SHP77 treated with DMSO at 0.1 percent for 48 hours (cell line): ENCODE measurements at places on chromosomes 7 and 10.

DNA sequence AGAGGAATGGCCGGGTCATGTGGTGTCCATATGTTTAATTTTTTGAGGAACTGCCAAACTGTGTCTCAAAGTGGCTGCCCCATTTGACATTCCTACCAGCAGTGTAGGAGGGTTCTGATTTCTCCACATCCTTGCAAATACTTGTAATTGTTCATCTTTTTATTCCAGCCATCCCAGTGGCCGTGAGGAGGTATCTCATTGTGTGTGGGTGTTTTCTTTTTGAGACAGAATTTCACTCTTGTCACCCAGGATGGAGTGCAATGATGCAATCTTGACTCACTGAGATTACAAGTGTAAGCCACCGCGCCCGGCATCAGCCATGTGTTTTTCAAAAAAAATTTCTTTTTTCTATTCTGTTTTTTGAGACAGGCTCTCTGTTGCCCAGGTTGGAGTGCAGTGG lies 38.7 kb upstream of the DLG5 start:
- DNase-seq, result no peak

DNA sequence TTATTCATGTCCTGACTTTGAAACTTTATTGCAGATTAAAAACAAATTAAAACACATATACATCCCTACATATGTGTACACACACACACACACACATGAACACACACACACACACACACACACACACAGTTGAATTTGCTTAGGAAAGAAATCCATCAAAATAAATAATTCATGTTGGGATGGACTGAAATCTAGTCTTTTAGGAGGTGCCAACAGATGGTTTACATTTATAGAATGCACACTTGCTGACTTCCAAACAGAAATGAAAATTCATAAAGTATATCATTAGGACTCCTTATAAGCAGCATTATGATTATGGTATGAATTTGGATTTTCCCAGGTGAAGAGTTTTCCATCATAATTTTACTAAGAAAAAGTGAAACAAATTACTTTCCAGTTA lies 270.5 kb upstream of the ETV1 start:
- no peak for DNase-seq

DNA sequence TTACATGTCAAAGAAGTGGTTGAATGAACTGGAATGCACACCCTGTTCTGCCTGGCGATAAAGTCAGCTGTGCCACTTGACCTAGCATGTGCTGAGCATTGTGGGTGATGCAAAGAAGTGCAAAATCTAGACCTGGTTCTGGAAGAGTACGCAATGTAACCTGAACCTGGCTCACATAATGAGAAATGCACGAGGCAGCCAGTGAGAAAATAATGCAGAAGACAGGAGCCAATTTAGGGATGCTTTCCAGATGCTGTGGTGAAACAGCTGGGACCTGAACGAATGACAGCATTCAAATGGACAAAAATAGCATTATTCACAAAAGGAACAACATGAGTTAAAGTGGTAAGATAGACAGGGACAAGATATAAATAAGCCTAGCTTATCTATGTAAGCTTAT lies 402.6 kb downstream of the SORCS1 start:
- no peak for DNase-seq

DNA sequence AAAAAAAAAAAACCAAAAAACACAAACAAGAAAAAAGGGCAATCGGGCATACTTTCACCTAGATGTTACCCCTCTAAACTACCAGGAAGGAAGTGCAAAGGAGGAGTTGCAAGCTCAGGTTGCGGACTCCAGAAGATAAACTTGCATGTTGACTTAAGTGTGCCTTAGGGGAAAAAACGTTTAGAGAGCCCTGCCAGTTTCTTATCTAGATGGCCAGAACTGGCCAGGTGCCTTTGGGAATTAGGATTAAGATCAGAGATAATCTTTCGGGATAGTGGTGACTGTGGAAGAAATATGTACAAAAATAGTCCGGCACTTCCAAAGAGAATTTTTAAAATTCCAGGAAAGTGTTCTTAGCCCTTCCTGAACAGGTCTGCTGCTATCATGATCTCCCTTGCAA lies 17.6 kb downstream of the EVX1 start:
- DNase-seq, result no peak

DNA sequence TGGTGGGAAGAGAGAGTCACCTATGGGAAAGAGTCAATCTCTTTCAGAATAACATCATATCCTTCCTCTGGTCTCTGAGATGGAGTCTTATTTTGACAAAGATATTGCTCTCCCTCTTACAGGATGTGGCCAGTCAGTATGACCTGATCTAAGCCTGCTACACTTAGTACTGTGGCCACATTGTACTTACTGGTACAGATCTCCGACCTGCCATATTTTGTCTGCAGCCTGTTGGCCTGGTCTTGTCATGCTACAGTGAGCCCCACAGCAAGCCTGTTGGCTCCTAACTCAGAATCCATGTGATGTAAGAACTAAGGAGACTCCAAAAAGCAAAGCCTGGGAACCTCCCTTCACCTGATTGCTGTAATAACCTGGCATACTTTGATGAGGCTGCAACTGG lies 377.8 kb downstream of the SFMBT2 start:
- no peak for DNase-seq

DNA sequence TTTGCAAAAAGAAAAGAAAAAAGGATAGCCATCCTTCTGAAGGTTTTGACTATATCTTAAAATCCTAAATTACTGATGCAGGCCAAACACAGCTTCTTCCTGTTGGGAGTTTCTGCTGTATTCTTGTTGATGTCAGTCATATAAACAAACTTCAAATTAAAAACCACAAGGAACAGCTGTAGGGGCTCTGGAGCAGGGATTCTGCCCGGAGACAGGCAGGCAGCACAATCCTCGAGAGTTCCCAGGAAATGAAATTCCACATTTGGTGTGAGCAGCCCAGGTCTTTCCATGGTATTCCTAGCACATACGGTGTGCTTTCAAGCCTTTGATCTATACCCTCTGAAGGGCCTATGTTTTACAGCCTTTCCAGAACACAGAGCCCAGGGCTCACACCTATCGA lies 43.2 kb downstream of the INSYN2A start:
- DNase-seq, result no peak

DNA sequence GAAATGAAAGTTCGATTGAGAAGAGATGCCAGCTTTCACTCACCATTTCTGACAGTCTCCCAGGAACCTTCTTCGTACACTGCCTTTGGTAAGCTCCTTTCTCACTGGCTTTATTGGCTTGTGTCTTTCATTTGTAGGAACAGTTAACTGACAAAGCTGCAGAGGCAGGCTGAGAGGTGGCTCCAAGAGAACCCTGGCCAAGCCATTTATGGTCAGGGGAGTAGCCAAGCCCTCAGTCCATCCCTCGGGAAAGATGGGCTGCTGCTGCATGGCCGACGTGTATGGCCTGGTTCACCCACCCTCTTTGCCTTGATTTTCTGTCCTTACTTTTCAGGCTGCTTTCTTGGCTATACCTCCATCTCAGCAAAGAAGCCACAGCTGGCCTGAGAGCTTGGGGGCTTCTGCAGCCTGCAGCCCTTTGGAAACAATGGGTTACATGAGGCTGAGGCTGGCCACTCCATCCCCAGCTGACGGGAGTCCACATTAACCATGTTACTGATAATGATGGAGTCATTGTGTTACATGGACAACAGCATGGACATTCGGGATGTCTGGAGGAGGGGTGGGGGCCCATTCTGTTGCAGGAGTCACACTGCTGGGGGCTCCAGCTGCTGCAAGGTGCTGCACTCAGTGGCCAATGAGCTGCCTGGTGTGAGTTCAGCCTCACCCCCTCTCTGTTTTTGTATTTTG lies at the start of gene OPALIN:
TSS of gene OPALIN (minus strand) at position 152 of the 690 bp plus-strand sequence. CDS start at position 46, 106 bp downstream.
- no peak for DNase-seq

DNA sequence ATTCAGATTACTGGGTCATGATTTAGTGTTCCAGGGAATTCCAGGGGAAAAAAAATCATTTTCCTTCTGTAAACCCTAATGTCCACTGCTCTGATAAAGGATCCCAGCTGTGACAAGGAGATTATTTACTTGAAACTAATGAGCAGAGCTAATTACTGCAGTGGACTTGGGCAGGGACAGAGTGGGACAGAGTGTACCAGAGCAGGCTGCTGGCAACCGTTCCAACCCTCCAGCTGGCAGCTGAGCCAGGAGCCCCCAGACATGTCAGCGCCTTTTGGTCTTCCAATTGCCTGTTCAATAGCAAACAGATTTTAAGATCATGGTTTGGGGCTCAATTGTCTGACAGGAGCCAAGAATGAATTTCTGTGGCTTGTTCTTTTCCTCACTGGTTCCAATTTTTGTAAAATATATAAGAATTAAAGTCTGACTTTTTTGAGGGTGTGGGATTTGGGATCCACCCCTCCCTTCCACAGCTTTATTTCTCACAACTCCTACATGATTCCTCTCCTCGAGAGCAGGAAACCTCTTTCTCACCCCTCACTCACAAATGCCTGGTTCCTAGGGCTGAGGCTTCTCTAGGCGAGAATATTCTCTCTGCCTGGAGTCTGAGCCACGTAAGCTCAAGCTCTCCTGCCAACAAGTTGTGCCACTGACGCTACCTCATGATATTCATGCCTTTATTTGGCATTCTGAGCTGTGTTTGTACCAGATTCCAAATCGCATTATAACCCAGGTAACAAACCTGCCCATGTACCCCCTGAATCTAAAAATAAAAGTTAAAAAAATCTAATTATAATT lies 20.6 kb upstream of the FAM180A start:
- DNase-seq, result no peak

GRCh38 chr7:69751026-69751425 lies 152.8 kb downstream of the AUTS2 start:
- no peak for DNase-seq

DNA sequence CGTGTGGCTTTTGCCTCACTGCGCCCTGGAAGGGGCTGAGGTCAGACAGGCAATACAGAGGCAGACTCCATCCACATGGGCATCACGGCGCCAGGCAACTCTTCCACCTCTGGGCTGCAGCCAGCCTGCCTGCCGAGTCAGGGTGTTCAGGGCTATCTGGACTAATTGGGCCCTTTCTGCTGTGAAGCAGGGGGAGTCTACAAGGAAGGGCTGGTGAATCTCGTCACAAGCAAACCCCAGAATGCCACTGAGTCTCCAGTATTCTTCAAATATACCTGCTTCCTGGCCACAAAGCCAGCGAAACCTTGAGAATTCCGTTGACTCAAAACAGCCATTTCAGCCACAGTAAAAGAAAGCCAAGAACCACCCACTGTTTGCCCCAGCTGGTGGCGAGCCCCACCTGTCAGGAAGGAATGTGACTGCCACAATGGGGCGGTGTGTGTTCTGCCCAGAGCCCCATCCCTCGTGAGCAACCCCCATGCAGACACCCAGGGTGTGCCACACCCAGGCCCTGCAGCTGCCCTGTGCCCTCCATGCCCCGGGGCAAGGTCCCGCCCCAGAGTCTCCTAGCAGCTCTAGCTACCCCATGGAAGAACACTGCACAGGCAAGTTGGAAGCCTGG lies 117.3 kb downstream of the FAM53B start:
- DNase-seq, result no peak

- no peak for DNase-seq
Observed at GRCh38 chr7:30206942-30207341, 72.2 kb downstream of the MTURN start.

- DNase-seq, result no peak
Observed at GRCh38 chr7:123275036-123275753, 75.4 kb upstream of the SLC13A1 start.

- DNase-seq, result no peak
Observed at GRCh38 chr10:86400705-86401587, 34.4 kb upstream of the GRID1 start.

DNA sequence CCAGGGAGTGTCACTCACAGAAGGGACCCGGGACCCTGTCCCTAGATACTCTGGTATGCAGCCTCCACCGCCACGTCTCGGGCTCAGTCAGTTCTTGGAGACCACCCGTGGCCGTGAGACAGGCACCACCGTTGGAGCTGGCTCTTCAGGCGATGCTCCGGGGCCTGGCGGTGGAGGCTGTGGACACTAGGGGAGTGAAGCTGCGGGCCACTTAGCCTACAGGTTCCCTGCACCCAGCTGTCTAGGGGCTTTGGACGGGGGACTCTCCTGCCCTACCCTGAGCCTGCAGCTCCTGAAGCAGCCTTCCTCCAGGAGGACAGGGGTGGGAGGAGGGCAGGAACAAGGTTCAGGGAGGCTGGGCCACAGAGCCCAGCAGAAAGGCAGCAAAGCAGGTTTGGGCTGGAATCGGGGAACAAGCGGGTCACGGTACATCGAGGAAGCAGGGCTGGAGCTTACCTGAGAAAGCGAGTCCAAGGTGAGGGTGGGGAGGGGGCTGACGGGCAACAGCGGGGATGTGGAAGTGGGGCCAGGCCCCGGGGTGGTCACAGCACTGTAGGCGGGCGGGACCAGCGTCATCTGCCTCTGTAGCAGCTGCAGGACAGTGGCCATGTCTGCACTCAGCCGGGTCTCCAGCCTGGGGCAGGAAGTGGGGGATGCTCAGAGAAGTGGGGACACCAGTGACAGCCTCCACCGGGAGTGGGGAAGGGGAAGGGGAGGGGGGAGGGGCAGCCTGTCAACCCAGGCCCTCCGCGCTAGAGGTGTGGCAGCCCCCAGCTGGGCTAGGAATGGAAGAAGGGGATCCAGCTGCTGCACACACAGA lies 31.5 kb downstream of the KCNH2 start:
- DNase-seq, result no peak

- no peak for DNase-seq
Observed at GRCh38 chr10:57247271-57247670, 886.2 kb upstream of the ZWINT start.

DNA sequence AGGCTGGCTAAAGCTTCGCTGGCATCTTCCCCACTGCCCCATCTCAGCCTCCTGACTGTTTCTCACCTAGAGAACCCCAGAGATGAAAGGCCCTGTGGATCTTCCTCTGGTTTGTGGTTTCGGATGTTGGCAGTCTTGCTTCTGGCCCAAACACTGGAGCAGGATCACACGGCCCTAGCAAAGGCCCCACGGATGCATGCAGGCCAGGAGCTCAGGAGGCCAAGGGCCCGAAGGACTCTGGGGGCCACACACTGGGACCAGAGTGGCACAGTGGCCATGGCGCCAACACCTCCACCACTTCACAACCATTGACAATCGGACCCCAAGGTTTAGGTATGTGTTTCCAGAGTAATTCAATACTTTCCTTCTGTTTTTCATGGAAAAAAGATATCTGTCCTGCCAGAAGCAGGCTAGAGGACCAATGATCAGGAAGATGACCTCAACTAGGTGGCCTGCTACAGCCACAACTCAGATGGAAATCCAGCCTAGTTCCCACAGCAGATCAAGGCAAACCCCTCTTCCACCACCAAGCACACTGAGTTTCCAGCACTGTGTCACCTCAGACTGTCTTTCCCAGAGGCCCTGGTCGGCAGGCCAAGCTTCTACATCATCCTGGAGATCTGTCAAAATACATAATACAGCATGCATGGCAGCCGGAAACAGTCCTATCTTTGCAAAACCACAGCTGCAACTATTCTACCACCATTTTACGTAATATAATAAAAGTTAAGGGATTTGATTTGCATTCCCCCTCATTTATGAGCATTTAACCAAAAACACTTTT lies 53.0 kb downstream of the CTBP2 start:
- no peak for DNase-seq
